ENCODE measurements at places on chromosomes 4 and X. TPM values are rescaled to one million over a fixed set of nuclear protein-coding genes. Genes with fewer than 3 reads are reported as not detected.

Gene CNGA1
- total RNA-seq: 0.05 TPM

DNA sequence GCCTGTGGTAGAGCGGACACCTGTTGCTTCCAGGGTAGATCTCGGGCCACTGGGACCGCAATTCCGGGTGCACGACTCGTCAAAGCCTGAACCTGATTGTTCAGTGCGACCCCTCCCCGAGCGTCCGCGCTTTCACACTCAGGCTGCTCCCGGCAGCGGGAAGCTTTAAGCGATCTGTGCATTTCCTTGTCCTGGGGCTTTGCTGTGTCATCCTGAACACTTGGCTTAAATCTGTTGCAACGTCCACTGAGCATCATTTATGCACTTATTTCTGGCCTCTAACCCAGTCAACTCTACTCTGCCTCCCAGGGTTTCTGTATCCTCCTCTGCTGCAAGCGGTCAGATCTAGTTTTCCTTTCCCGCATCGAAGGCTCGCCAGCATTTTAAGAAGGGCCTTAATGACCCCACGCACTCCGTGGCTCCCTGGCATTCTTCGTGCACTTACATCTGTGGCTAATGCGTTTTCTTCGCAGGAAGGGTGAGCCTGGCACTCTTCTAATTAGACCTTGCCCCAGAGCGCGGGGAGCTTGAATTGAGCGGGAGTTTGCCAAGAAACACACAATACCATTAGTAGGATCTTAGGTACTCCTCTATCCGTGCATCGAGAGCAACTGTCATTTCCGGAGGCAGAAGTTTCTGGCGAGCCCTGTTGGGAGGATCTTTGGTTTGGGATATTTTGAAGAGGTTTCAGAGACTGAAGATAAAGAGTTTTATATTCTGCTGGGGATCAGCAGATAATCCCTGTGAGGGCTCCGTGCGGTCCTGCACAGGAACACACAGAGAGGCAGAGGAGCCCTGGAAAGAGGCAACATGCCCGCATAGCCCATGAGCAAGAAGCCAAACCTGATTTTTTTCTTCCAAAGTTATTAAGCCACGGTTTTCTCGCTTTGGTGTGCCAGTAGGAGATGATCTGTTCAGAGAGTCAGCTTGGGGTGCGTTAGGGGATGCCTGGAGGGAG lies 654 bp upstream of the DDIT4L start:
- ATAC-seq: peak; percentile 73

- ATAC-seq: no peak
Measured at GRCh38 chr4:61727286-61727685, 527.2 kb downstream of the ADGRL3 start.

Gene RNF150
- total RNA-seq: 16.4 TPM

Gene FOXR2
- not detected for total RNA-seq

DNA sequence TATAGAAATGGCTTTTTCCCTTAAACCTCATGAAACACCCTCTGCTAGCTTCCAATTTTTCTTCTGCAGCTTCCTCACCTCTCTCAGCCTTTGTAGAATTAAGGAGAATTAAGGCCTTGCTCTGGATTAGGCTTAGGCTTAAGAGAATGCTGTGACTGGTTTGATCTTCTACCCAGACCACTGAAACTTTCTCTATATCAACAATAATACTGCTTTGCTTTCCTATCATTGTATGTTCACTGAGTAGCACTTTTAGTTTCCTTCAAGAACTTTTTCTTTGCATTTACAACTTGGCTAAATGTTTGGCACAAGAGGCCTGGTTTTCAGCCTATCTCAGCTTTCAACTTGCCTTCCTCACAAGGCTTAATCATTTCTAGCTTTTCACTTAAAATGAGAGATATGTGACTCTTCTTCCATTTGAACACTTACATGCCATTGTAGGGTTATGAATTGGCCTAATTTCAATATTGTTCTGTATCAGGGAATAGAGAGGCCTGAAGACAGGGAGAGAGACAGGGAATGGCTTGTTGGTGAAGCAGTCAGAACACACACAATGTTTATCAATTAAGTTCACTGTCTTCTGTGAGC lies 28.2 kb downstream of the TMEM154 start:
- no peak for ATAC-seq

DNA sequence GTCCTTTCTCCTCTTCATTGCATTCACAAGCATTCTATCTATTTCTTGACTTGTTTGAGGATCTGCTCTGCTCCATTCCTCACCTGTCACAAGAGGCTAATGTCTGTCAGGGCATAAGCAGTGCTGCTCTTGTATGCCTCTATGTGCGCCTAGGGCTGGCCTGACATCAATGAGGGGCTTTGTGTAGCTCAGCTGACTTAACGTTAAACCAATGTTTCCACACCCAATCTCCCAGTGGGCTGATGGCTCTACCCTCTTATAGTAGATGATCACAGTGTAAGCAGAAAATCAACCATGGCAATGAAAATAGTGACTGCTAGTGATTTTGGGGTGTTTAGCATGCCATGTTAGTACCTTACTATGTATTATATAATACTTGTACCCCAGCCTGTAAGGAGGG lies 139.0 kb downstream of the UNC5C start:
- ATAC-seq: no peak

Gene ADAM29
- 0.52 TPM for total RNA-seq

Gene TBX22
- total RNA-seq: not detected

Gene CSAG3
- total RNA-seq: 4.6 TPM

DNA sequence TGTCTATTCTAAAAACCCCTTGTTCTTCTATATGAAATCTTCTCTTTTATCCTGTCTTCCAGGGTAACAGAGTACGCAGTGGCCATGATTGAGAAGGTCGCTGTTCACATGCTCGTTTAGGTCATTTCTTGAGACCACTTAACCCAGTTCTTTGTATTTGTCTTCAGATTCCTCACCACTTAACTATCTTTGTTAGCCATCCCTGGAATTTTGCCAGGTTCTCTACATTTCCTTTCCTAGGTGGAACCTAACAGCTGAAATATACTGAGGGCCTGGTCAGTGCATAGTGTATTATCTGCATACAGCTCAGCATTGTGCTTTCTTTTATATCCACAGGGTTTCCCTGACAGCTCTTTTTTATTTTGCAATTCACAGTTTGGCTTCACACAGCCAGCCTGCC lies 148.9 kb upstream of the GALNT7 start:
- no peak for ATAC-seq

- ATAC-seq: no peak
Measured at GRCh38 chrX:14533867-14534266, 4.5 kb downstream of the GLRA2 start.

DNA sequence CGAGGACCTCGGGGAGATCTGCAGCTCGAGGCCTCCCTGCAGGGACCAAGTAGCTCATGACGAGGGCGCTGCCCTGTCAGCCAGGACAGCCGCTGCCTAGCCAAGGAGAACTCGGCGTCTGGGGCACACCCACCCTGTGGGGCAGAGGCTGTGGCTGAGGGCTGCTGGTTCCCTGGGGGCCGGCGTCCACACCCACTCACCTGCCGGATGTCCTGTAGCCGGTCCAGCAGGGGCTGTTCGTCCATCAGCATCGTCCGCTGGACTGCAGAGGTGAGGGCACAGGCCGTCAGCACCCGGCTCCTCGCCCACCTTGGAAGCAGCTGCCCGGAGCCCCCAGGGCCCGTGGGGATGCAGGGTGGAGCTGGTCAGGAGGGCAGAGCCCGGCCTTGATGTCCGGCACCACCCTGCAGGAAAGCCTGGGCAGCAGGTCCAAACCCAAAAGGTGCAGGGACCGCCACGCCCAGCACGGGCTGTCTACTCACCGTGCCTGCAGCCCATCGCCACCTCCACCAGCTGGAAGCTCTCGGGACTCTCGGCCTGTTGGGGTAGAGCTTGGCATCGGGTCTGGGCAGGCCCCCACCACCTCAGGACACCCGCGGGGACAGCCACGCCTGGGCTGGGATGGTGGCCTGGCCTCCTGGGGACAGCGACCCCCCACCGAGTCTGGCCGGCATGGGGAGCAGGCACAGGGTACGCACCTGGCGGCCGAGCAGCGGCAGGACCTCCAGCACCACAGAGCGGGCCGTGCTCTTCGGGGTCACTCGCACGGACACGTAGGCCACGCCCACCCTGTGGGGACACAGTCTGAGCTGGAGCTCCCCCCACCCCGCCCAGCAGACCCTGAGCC lies 6.9 kb downstream of the DGKQ start:
- ATAC-seq: no peak

- ATAC-seq: no peak
Measured at GRCh38 chrX:154488336-154489075, 1.9 kb downstream of the SLC10A3 start.

- no peak for ATAC-seq
Measured at GRCh38 chr4:36997727-36998126, 246.8 kb upstream of the NWD2 start.

- peak; percentile 87 for ATAC-seq
Measured at GRCh38 chr4:82255657-82256056, 118.1 kb downstream of the HNRNPD start.

DNA sequence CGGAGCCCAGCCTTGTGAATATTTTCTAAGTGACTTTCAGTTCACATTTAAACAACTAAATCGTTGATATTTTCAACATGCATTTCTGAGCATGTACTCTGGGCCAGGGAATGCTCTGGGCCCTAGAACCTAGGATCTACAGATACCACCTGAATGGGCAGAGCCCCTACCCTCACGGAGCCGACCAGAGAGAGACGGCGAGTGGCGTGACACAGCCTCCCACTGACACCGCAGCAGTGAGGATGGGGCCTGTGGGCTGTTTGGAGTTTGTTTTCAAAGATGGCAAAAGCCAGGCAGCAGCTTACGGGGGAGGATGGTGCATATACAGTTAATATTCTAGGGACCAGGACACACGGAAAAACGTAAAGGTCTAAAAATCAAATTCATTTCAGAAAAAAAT lies 17.7 kb downstream of the NELFA start:
- ATAC-seq: no peak

GRCh38 chr4:865121-865465 lies 39.2 kb upstream of the CPLX1 start:
- ATAC-seq: no peak

- no peak for ATAC-seq
Measured at GRCh38 chrX:131308980-131309379, 19.9 kb upstream of the IGSF1 start.

GRCh38 chr4:10554694-10555093 lies 97.5 kb upstream of the ZNF518B start:
- peak; percentile 99 for ATAC-seq

Gene RASGEF1B
- total RNA-seq: 47.9 TPM

DNA sequence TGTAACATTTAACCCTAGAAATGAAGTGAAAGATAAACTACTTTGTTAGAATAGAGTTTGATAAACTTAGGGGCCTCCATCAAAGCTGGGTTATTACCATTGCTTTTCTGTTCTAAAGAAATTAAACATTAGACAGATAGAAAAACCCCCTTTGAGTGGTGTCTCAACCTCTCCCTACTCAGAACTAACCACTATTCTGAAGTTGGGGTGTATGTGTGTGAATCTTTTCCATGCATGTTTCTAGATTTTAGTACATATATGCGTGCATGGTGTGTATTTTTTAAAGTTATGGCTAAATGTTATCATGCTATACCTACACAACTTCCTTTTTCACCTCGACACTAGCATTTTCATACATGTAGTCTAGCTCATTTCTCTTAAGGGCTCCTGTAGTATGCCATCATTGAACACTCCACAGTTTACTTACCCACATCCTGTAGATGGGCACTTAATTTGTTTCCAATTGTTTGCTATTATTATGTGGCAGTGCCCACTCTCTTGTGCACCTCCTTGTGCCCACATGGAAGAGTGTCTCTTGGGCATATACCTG lies 25.7 kb downstream of the GEMIN8 start:
- no peak for ATAC-seq

GRCh38 chr4:117907646-117908045 lies 126.6 kb upstream of the NDST3 start:
- ATAC-seq: no peak

Gene EXOC1
- total RNA-seq: 54.1 TPM

Gene ASB11
- total RNA-seq: not detected

Gene EGF
- total RNA-seq: 5.0 TPM

Gene PDGFRA
- total RNA-seq: 27.2 TPM

DNA sequence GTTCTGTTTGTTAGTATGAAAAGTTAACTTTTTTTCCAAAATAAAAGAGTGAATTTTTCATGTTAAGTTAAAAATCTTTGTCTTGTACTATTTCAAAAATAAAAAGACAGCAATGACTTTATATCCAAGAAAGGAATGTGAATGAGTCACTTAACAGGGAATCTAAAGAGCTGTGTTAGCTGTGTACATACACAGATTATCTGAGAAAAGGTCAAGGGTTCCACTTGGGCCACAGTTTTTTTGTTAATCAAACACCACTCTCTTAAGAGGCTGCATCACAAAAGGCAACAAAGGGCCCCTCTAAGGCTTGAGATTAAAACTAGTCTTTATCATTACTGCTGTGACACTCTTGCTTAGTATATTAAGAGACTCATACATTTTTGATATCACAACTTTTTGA lies 82.1 kb downstream of the FIP1L1 start:
- no peak for ATAC-seq

- no peak for ATAC-seq
Measured at GRCh38 chr4:108881190-108881589, 118.3 kb upstream of the ETNPPL start.

Gene SLITRK2
- 15.0 TPM for total RNA-seq

- no peak for ATAC-seq
Measured at GRCh38 chr4:93183576-93183975, 645.0 kb upstream of the ATOH1 start.

DNA sequence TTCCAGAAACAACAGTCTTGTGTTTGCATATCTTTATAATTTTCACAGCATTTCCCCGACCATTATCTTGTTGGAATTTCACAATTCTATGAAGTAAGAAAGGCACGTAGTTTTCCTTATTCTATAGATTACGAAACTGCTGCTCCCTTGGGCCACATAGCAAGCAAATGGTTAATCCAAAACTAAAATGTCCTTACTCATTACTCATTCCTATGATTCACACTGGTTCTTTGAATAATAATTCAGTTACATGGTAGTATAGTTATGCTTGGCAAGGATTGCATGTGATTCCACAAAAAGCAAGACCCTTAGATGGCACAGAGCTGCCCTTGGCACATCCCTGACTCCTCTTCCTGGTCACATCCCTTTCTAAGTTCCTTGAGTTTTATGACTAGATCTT lies 51.2 kb downstream of the OR13H1 start:
- ATAC-seq: no peak

Gene GPR50
- total RNA-seq: not detected

DNA sequence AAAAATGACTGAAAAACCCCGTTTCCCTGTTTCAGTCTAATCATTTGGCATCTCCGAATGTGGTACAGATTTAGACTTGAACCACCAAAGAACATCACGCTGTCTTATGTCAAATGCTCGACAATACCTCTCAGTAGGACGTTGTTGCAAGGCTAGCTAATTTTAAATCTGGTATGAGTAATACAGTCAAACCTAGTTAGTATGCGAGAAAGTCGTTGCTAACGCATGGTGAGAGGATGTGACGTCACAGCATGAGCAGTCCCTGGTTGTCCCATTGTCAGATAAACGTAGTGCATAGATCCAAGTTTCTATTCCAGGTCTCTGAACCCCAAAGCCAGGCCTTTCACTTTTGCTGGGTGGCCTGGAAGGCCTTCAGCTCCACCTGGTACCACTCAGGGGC lies 44.7 kb downstream of the SETD7 start:
- ATAC-seq: peak; percentile 66

DNA sequence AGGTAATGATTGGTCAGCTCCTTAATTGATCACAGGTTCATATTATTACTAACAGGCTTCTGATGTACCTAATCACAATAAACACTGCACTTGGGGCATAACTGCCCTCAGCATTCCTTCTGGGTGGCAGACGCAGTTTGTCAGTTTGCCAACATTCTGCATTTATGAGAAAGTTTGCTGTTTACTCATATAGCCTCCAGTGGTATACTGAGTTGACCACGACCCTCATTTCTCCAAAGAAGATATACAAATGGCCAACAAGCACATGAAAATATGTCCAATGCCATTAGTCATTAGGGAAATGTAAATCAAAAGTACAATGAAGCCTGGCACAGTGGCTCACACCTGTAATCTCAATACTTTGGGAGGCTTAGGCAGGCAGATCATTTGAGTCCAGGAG lies 26.3 kb downstream of the EFHC2 start:
- ATAC-seq: no peak

Gene L1CAM
- 1.1 TPM for total RNA-seq

Measured in motor neuron (in vitro differentiated cells).